ENCODE measurements at places on chromosomes 4 and X. TPM values are rescaled to one million over a fixed set of nuclear protein-coding genes. Genes with fewer than 3 reads are reported as not detected.
A peak's percentile ranks its signal among the peaks of the same experiment; 100 is the strongest.

The CENPU gene
- 1.4 TPM for total RNA-seq

The REELD1 gene
- total RNA-seq, result not detected

The FHDC1 gene
- total RNA-seq, result 0.66 TPM

The HSFX2 gene
- not detected for total RNA-seq

The VCX3A gene
- total RNA-seq, result not detected

DNA sequence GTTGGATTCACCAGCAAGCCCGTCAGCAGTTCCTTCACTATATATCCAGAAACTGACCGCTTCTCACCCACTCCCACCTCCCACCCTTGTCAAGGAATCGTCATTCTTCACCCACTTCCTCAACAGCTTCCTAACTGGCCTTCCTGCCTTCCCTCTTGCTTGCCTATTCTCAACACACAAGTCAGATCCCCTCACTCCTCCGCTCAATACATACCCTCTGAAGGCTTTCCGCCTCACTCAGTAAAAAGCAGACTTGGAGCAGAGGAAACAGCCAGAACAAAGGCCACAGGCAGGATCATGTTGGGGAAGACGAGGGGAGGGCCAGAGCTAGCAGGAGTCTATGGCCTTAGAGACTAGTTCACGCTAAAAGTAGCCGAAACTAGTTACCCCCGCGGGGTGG is 23.7 kb downstream of the RWDD4 start:
- no peaks in the 10 kb centered on the region for H3K36me3 ChIP-seq
- H3K27ac ChIP-seq, result no peak overlapping the region
- no peaks in the 10 kb centered on the region for H3K27me3 ChIP-seq
- no peak for DNase-seq
- no peaks in the 10 kb centered on the region for H3K4me1 ChIP-seq

DNA sequence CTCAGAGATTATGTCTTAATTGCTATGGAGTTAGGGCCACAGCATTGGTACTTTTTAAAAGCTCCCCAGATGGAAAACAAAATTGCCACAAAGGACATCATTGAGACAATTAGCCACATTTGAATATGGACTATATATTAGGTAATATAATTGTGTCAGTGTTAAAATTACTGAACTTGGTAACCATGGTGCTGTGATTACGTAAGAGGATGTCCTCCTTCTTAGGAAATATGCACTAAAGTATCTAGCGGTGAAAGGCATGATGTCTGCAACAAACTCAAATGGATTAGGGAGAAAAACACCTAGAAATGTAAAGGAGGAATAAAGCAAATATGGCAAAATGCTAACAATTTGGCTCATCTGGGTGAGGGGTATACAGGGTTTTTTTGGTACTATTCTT is 89.9 kb upstream of the PAK3 start:
- no peak for DNase-seq
- no peaks in the 10 kb centered on the region for H3K36me3 ChIP-seq
- no peak overlapping the region for H3K27ac ChIP-seq
- H3K27me3 ChIP-seq, result no peaks in the 10 kb centered on the region
- H3K4me3 ChIP-seq, result no peak overlapping the region

DNA sequence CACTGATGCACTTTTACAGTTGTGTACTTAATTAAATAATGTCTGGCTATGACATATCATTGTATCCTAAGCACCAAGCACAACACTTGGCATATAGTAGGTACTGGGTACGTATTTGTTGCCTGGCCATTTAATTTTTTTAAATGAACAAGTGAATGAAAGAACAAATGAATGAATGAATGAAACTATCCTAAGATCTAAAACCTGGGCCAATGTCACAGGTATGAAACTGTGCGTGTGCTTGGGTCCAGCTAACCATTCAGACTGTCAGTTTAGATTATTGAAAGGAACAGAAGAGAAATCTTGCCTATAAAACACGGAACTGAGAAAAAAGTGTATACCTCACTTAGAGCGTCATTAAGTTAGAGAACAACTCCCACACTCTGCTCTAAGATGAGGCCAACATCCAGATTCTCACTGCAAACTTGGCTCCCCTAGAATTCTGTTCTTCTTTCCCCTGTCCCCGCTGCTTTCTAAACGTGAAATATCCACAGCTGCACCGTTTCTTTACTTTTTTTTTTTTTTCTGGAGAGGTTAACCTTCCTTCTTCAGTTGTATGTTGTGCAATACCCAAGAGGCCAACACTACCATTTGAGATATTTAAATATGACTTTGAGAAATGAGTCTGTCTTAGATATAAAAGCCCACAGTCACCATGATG is 17.3 kb upstream of the SEL1L3 start:
- H3K36me3 ChIP-seq, result no peaks in the 10 kb centered on the region
- no peak overlapping the region for H3K27ac ChIP-seq
- H3K27me3 ChIP-seq, result no peaks in the 10 kb centered on the region
- no peak overlapping the region for H3K4me3 ChIP-seq

DNA sequence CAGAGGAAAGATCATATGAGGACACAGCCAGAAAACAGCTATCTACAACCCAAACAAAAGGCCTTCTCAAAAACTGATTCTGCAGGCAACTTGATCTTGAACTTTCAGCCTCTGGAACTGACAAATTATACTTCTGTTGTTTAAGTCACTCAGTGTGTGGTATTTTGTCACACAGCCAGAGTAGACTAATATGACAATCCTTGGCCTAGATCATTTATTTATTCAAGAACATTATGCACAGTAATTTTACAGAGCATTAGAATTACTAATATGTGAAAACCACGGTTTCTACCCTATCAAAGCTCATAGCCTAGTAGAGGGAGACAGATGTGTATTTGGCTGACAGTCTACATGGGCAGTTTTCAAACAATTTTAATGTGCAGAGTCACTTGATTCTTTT is 167.8 kb upstream of the PCDH18 start:
- peaks cover 40% of the 10 kb centered on the region for H3K4me1 ChIP-seq
- H3K4me3 ChIP-seq, result no peak overlapping the region
- H3K27me3 ChIP-seq, result no peaks in the 10 kb centered on the region
- no peak for DNase-seq
- peak overlapping the region; percentile 35 for H3K27ac ChIP-seq
- no peaks in the 10 kb centered on the region for H3K36me3 ChIP-seq

DNA sequence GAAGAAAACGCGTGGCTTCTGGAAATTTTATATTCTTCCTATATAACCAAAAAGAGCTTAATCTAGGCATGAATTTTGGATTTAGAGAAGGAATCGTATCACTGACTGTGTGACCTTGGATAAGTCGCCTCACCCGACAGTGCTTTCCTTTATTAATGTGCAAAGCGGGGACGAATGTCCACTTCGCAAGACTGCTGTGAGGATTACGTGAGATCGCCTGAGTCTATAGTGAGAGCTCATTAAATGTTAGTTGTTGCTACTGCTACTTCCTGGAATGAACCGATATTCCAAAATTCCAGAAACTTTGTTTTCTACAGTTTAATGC is 448 bp upstream of the TBC1D8B start:
- no peaks in the 10 kb centered on the region for H3K27me3 ChIP-seq
- peak overlapping the region; percentile 67 for H3K4me3 ChIP-seq
- DNase-seq, result no peak
- no peaks in the 10 kb centered on the region for H3K36me3 ChIP-seq
- no peak overlapping the region for H3K27ac ChIP-seq

DNA sequence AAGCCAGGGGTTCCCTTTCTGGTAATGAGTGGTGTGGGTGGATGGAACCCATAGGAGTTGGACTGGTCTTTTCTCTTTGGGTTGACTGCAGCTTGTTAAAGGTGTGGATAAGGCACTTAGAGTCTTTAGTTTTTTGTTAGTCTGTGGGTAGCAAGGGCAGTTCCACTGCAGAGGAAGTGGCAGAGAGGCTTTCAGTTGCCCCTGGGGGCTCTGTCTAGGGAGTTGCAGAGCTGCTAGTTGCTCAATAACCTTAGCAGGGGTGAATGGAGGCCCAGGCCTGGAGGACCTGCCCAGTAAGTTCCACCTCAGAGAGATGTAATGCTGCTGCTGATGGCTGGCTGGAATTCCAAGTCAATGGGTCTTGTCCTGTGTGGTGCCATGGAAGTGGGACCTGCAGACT is 282.6 kb upstream of the NDST4 start:
- H3K4me1 ChIP-seq, result no peaks in the 10 kb centered on the region
- H3K4me3 ChIP-seq, result no peak overlapping the region
- no peak for DNase-seq
